A673 (cell line): ENCODE measurements at places on chromosomes 6 and 20. TPM values are rescaled to one million over a fixed set of nuclear protein-coding genes. Genes with fewer than 3 reads are reported as not detected.

GRCh38 chr6:35299674-35300073 is 2.1 kb downstream of the DEF6 start:
- H3K4me3 ChIP-seq, result no peak overlapping the region
- H3K27ac ChIP-seq, result no peak overlapping the region
- no peak for DNase-seq

DNA sequence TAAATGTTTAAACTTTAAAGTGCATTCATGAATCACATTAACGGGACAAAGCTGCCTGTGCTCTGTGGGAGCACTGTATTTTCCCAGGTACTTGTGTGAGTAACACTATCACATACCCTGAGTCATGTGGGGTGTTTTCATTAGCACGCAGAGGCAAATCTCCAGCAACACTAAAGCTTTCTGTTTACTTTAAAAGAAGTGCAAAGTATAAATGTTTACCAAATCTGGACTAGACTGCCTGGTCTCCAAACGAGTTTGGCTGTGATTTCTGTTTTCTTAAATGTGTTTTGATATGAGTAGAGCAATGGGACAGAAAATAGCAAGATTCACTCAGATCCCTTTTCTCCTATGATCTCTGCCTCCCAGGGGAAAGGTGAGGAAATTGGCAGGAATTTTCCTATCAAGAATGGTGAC is 28.8 kb upstream of the RIPPLY2 start:
- no peak overlapping the region for H3K27ac ChIP-seq
- no peak overlapping the region for H3K4me3 ChIP-seq
- no peak for DNase-seq

DNA sequence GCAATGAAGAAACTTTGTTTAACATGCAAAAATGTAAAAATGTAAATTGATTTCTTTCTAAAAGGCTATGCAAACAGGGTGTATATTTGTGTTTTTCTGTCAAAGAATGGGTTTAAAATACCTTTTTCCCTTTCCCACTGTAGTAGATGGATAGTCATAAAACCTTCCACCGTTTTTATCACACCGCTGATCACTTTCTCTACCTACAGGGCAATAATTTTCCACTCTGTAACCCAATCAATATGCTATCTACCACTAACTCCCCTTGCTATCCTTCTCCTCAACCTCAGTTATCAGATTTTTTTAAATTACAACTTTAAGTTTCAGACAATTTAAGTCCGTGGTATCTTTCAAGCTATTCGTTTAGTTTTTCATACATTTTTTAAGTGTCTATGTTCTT is 91.4 kb upstream of the ARID1B start:
- no peaks in the 10 kb centered on the region for H3K36me3 ChIP-seq
- H3K27ac ChIP-seq, result no peak overlapping the region
- DNase-seq, result no peak
- H3K27me3 ChIP-seq, result no peaks in the 10 kb centered on the region
- peak overlapping the region; percentile 64 for H3K4me3 ChIP-seq

- no peaks in the 10 kb centered on the region for H3K36me3 ChIP-seq
- H3K4me3 ChIP-seq, result no peak overlapping the region
- no peak for DNase-seq
- peaks cover 23% of the 10 kb centered on the region for H3K4me1 ChIP-seq
- H3K27ac ChIP-seq, result no peak overlapping the region
Observed at GRCh38 chr6:150715133-150715532, 115.4 kb downstream of the PLEKHG1 start.

DNA sequence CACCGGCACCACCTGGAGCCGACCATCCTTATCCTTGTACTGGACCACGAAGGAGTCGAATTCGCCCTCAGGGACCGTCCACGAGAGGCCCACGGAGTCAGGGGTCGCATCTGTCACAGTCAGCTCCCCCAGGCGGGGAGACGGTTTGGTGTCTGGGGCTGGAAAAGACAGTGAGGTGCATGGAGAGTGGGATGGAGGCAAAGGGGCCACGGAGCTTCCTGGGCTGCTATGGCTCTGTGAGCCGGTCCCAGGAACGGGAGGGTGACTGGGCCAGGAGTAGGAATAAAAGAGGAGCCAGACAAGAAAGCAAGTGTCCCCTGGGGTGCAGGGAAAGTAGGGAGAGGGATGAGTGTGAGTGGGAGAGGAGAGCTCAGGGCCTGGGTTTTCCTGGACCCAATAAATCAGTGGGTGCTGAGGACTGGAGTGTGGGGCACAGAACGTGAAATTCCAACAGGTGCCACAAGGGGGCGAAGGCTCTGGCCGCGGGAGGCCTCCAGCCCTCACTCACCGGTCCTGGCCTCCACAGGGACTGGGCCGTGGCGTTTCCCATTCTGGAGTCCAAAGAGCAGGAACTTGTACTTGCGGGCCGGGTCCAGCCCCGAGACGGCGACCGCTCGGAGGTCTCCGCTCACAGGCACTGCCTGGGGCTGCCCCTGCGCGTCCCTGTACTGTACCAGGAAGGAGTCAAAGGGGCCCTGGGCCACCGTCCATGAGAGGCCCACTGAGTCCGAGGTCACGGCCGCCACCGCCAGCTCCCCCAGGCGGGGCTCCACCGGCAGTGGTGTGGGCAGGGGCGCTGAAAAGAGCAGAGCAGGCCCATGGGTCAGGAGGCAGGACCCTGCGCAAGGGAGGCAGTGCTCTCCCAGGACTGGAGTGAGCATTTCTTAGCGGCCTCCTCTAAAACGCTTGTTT is 9.9 kb downstream of the CYP21A2 start:
- peak; percentile 60 for DNase-seq
- peaks cover 14% of the 10 kb centered on the region for H3K4me1 ChIP-seq
- no peaks in the 10 kb centered on the region for H3K36me3 ChIP-seq
- no peaks in the 10 kb centered on the region for H3K27me3 ChIP-seq
- no peak overlapping the region for H3K4me3 ChIP-seq
- no peak overlapping the region for H3K27ac ChIP-seq

DNA sequence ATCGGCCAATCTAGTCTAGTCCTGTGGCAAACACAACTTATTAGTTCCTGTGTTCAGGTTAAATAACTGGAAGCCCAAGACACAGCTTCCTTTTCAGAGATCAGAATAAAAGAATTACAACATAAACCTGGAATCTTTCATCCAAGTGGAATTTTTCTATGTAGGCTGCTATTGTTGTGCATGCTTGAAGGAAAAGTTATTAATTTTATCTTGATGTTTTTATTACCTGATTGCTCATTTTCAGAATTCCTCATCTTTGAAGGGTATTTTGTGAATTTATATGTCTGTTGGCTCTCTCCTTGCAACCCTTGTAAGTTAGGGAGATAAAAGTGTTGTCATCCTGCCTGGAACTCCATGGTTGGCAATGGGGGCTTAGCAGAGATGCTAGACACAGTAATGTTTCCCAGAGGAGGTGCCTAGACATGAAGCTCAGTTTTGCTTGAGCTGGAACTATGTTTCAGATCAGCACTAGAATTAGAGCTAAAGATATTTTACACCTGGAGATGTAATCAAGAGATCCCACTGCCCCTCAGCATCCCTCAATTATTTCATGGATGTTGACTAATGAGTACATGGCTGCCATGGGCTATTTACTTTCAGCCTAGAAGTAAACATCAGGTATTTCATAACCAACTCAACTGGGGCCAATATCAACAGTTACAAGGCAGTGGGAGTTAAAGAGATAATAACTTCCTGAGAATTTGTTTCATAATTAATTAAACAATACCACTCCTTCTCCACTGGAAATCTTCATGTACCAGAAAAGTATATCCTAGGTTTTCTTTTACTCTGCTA is 367.0 kb upstream of the MARCKS start:
- no peaks in the 10 kb centered on the region for H3K36me3 ChIP-seq
- peaks cover 6% of the 10 kb centered on the region for H3K4me1 ChIP-seq
- no peak overlapping the region for H3K27ac ChIP-seq
- no peak overlapping the region for H3K4me3 ChIP-seq
- DNase-seq, result no peak
- no peaks in the 10 kb centered on the region for H3K27me3 ChIP-seq

- no peaks in the 10 kb centered on the region for H3K27me3 ChIP-seq
- no peaks in the 10 kb centered on the region for H3K36me3 ChIP-seq
- no peaks in the 10 kb centered on the region for H3K4me1 ChIP-seq
- DNase-seq, result peak; percentile 41
- no peak overlapping the region for H3K27ac ChIP-seq
Observed at GRCh38 chr6:137787016-137787415, 80.0 kb upstream of the TNFAIP3 start.

Gene TRIM31
- not detected in 2 replicates for total RNA-seq

Gene HCK
- total RNA-seq, result not detected in 2 replicates

Gene DDO
- total RNA-seq, result not detected in 2 replicates

Gene FILIP1
- total RNA-seq, result 0.24 and 0.32 TPM in 2 replicates
